T-cell (primary cell): ENCODE measurements at places on chromosomes 2 and 18.

DNA sequence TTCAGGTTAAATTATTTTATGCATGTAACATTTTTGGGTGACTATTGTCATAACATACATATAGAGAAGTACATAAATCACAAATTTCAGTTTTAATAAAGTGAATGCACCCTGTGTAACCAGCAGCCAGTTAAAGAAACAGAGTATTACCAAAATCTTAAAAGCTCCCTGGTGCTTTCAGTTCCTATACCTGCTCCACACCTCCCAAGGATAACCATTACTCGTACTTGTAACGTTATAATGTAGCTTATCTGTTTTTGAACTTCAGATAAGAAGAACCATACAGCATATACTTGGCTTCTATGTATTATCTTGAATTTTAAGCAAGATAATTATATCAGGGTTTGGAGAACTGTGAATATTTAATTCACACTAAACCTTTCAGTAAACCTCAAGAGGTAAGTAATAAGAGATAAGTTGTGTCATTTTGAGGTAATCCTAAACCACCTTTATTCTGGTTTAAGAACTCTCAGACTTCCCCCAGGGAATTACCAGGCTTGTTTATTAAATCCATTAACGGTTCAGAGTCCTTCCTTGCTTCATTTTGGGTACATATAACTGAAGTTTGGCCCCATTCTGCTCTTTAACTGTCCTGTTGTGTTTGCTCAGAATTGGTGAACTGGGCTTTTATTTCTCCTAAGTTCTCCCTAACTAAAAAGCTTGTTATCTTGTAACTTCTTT, 58.6 kb downstream of the LCLAT1 start:
- DNase-seq = no peak

GRCh38 chr2:234203135-234203984, 152.9 kb downstream of the SPP2 start:
- DNase-seq = no peak

GRCh38 chr2:232377841-232378734, 463 bp upstream of the ALPP start:
- no peak for DNase-seq

- no peak for DNase-seq
Measured at GRCh38 chr2:17959833-17960232, 81.4 kb downstream of the KCNS3 start.

GRCh38 chr2:72036173-72036545, 111.5 kb downstream of the CYP26B1 start:
- no peak for DNase-seq

DNA sequence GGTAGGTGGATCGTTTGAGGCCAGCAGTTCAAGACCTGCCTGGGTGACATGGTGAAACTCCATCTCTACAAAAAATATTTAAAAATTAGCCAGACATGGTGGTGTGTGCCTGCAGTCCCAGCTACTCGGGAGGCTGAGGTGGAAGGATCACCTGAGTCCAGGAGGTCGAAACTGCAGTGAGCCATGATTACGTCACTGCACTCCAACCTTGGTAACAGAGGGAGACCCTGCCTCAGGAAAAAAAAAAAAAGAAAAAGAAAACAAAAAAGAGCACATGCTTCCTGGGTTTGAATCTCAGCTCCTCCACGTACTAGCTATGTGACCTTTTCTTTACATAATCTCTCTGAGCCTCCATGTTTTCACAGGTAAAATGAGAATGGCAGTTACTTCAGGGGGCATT, 107.5 kb upstream of the STPG4 start:
- no peak for DNase-seq

DNA sequence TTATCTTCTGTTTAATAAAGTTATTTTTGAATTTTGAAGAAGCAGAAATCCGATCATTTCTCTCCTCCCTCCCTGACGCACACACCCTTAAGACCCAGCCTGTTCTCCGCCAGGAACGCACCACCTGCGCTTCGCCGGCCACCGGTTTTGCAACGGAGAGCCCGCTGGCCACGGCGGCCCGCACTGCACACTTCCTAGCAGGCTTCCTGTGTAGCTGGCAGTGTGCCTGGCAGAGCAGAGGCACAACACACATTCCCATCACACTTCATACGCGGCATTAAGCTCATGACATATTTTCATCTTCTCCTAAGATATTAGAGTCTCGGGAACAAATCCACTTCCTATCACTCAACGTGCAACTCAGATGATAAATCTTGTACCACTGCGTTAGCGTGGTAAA, 148.0 kb downstream of the HDAC4 start:
- DNase-seq = no peak

- no peak for DNase-seq
Measured at GRCh38 chr18:6406910-6407470, 7.7 kb downstream of the L3MBTL4 start.

DNA sequence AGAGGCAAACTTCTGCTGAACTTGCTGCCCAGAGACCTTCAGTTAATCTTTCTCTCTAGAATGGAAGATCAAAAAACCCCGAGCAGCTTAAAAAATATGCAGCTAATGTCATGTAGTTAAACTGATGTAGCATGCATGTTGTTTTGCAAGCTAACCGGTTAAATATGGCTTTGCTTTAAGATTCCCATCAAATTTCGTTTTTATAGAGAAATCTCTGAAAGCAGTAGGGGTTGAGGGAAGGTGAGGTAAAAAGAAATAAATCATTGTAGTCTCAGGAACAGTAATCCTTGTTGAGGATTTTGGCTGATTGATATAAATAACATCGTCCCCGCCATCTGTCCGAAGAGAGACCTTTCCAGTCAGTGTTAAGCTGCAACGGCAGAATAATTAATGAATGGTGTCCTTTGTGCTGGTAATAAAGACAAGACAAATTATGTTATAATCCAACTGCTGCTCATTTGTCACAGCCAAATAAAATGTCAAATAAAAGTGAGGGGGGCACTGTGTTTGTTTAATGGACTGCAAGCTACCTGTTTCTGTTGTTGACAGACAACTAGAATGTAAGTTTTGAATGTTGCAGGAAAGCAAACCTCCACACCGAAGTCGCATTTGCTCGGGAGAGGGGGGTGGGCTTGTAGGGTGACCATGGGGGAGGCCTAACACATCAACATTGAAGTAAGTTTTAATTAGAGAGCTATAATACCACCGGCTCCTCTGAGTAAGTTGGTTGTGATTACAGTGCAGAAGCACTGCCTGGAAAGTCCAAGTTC, 555.5 kb downstream of the ARHGAP15 start:
- no peak for DNase-seq

GRCh38 chr2:54634021-54634420, 89.4 kb upstream of the EML6 start:
- no peak for DNase-seq

GRCh38 chr2:30229596-30229995, 1.7 kb upstream of the LBH start:
- no peak for DNase-seq

DNA sequence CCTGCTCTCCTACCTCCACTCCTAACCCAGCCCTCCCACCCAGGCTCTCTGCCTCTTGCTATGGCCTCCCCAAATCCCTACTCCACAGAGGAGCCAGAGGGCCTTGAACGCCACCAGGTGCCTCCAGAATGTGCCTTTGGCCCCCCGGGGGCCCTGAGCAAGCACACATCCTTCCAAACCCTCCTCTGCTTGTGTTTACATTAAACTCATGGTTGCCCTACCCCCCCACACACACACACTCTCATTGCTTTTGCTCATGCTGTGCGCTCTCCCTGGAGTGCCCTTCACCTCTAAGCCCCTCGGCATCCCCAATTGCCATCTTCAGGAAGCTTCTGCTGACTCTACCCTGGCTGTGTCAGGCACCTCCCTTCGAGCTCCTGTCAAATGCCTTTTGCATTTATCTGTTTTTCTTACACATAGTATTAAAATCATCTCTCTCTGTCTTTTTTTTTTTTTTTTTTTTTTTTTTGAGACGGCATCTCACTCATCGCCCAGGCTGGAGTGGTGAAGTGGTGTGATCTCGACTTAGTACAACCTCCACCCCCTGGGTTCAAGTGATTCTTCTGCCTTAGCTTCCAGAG, 16.3 kb upstream of the TET3 start:
- no peak for DNase-seq

GRCh38 chr2:10309286-10309685, 6.6 kb downstream of the HPCAL1 start:
- DNase-seq = no peak

DNA sequence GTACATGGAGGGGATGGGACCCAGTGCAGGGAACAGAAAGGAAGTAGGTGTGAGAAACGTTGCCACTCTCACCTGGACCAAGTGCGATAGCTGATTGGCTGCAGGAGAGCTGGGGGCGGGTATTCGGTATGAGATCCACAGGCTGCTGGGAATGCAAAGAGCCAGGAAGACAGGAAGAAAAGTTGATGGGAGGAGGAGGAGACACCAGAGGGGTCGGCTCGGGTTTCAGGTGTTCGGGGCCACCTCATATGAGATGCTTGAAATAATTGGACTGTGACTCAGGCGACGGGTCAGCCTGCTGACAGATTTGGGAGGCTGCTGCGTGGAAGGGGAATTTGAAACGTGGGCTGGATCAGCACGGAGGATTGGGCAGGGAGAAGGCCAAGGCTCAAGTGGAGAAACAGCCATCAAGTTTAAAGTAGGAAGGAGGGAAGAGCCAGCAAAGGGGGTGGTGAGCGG, 65.1 kb downstream of the MRPS9 start:
- no peak for DNase-seq

- DNase-seq = no peak
Measured at GRCh38 chr2:84459944-84460429, 907 bp upstream of the SUCLG1 start.

DNA sequence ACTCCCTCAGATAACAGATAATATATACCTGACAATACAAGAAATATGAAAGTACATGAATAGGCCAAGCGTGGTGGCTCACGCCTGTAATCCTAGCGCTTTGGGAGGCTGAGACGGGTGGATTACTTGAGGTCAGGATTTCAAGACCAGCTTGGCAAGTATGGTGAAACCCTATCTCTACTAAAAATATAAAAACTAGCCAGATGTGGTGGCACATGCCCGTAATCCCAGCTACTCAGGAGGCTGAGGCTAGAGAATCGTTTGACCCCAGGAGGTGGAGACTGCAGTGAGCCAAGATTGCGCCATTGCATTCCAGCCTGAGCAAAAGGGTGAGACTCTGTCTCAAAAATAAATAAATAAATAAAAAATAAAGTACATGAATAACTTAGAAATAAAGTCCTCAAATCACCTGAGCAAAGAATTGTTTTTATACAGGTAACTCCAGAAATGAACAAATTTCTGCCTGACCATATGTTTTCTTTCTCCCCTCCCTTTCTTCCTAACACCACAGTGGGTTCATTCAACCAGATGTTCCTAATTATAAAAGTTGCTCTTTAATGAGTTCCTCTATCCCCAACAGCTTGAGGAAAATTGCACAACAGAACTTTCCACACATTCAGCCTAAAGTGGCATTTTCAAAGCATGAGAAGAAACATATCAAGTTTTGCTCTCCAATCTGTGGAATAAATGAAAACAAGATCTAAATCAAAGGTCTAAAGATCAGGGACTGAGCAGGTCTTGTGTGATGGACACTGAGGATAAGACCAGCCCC, 33.6 kb upstream of the AP1S3 start:
- no peak for DNase-seq

DNA sequence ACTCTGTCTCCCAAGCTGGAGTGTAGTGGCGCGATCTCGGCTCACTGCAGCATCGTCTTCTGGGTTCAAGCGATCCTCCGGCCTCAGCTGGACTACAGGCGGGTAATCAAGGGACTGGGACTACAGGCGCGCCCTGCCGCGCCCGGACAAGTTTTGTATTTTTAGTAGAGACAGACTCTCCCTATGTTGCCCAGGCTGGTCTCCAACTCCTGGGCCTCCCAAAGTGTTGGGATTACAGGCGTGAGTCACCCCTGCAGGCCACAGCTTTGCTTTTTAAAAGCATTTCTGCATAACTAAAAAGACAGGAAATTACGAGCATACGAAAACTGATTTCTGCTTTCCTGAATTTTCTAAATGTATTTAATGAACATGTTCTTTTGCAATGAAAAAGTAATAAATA, 916 bp upstream of the OSBPL1A start:
- no peak for DNase-seq

DNA sequence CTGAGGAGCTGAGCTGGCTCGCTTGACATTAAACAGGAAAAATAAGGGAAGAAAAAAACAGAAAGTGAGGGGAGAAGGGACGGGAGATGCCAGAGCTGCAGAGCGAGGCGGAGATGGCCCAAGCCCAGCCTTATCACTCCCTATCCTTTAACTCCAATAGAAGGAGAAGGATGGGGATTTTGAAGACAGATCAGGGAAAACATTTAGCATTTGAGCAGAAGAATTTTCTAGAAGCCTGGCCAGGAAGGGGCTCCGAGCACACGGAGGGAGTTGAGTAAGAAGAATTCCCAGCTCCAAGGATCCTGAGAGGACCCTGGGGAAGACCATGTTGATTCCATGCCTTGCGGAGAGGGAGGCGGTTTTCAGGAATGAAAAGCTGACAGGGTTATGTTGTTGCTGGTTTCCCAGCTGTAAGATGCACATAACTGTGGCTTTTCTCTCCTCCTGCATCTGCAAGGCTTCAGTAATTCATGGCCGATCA, 35.6 kb downstream of the TWIST2 start:
- no peak for DNase-seq

GRCh38 chr2:120253021-120253882, 600 bp downstream of the RALB start:
- peak; percentile 16 for DNase-seq

DNA sequence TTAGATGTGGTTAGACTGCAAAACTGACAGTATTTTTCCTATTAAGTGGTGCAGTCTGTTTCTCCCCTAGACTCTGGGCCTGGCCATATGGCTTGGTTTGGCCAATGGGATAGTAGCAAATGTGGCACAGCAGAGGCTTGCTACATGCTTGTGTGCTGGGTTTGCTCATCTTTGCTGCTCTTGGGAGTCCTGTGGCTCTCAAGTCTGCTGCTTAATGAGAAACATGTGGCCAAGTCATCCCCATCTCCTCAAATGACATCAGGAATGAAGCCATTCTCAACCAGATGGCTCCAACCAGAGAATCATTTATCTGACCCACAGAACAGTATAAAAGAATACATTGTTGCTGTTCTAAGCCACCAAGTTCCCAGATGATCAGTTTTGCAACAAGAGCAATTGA, 57.1 kb upstream of the PAX3 start:
- DNase-seq = no peak

DNA sequence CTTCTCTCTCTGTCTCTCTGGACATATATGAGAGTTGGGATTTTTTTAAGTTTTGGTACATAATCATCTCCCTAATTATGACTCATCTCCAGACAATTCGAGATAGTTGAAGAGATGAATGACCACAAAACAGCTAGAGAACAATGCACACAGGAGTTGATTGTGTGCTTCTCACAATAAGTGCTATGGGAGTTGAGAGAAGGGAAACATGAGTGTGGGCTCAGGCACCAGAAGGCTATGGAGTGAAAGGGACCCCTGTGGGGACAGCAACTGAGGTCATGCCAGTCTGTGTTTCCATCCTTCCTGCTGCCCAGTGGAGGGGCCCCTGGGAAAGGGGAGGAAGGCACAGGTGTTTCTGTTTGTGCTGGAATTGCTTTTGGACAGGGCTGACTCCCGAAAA, 6.5 kb upstream of the YWHAQ start:
- DNase-seq = no peak

GRCh38 chr2:152743002-152743401, 24.6 kb downstream of the ARL6IP6 start:
- DNase-seq = no peak

- no peak for DNase-seq
Measured at GRCh38 chr2:10926191-10926820, 14.6 kb downstream of the KCNF1 start.

- no peak for DNase-seq
Measured at GRCh38 chr2:236127010-236127409, 41.2 kb downstream of the GBX2 start.
